ENCODE measurements at places on chromosomes 2 and 18. TPM values are rescaled to one million over a fixed set of nuclear protein-coding genes. Genes with fewer than 3 reads are reported as not detected.

NTSR2 gene
- total RNA-seq = not detected

PJVK gene
- total RNA-seq = 0.66 TPM

KCNG3 gene
- not detected for total RNA-seq

MROH2A gene
- total RNA-seq = not detected

SEMA4C gene
- total RNA-seq = 18.2 TPM

RFTN2 gene
- total RNA-seq = 3.8 TPM

CROCC2 gene
- not detected for total RNA-seq

SULT1C2 gene
- not detected for total RNA-seq

IL37 gene
- not detected for total RNA-seq

TCF23 gene
- not detected for total RNA-seq

SLC35G4 gene
- total RNA-seq = not detected

YIPF4 gene
- 15.6 TPM for total RNA-seq

DSG4 gene
- not detected for total RNA-seq

SPC25 gene
- 6.4 TPM for total RNA-seq

SERPINB4 gene
- total RNA-seq = not detected

ATG16L1 gene
- total RNA-seq = 30.7 TPM

GPAT2 gene
- total RNA-seq = 11.9 TPM

RTP5 gene
- total RNA-seq = not detected

DNER gene
- 0.09 TPM for total RNA-seq

PDE1A gene
- under 0.01 TPM for total RNA-seq

UGT1A8 gene
- total RNA-seq = not detected

IL36A gene
- 0.09 TPM for total RNA-seq

SNED1 gene
- 23.2 TPM for total RNA-seq

HAAO gene
- 0.09 TPM for total RNA-seq

SCN2A gene
- under 0.01 TPM for total RNA-seq

FSIP2 gene
- total RNA-seq = 0.38 TPM

ARHGEF4 gene
- 0.09 TPM for total RNA-seq
